ENCODE measurements at places on chromosomes 2 and 18. TPM values are rescaled to one million over a fixed set of nuclear protein-coding genes. Genes with fewer than 3 reads are reported as not detected.

Gene TLX2
- total RNA-seq = not detected

Gene AKAIN1
- not detected for total RNA-seq

Gene LCT
- 0.10 TPM for total RNA-seq

Gene SERTAD2
- 51.2 TPM for total RNA-seq

Gene ALPI
- total RNA-seq = not detected

Gene RALBP1
- 38.0 TPM for total RNA-seq

Gene MYOM1
- total RNA-seq = 12.8 TPM

Gene SLC30A3
- not detected for total RNA-seq

Gene COL5A2
- total RNA-seq = 0.66 TPM

Gene CCDC102B
- total RNA-seq = 3.9 TPM

Gene CPLX4
- total RNA-seq = not detected

Gene C2orf78
- total RNA-seq = not detected

Gene NPPC
- total RNA-seq = 0.70 TPM

Gene GALNT5
- not detected for total RNA-seq

Gene KIF1A
- total RNA-seq = not detected

Gene REG1B
- total RNA-seq = not detected

Gene CROCC2
- not detected for total RNA-seq

Gene CSRNP3
- total RNA-seq = not detected

Gene OTOS
- not detected for total RNA-seq

Gene TXNDC9
- total RNA-seq = 27.1 TPM

Gene DNER
- not detected for total RNA-seq

Gene MYO5B
- 0.30 TPM for total RNA-seq

Gene HAUS1
- total RNA-seq = 28.4 TPM

Gene CDK5R2
- total RNA-seq = 0.12 TPM

Data from B cell (primary cell).